ENCODE measurements at places on chromosomes 5 and 9. TPM values are rescaled to one million over a fixed set of nuclear protein-coding genes. Genes with fewer than 3 reads are reported as not detected.
A peak's percentile ranks its signal among the peaks of the same experiment; 100 is the strongest.

DNA sequence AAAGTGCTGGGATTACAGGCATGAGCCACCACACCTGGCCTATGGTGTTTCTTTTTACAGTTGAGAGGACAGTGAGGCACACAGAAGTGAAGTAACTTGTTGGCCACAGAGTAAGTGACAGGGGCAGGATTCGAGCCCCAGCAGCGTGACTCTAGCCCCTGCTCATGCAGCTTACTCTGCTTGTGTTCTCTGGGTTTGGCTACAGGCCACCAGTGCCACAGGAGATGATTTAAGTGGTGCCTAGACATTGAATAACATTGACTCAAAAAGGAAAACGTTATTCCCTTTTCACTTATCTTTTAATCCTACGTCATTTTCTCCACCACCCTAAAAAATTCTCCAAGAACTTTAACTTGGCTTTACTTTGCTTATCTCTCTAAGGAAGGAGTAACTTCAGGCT lies 61.4 kb downstream of the SNX24 start:
- H3K36me3 ChIP-seq, result no peaks in the 10 kb centered on the region
- no peak for DNase-seq
- no peak overlapping the region for H3K27ac ChIP-seq
- no peak overlapping the region for H3K4me3 ChIP-seq

DNA sequence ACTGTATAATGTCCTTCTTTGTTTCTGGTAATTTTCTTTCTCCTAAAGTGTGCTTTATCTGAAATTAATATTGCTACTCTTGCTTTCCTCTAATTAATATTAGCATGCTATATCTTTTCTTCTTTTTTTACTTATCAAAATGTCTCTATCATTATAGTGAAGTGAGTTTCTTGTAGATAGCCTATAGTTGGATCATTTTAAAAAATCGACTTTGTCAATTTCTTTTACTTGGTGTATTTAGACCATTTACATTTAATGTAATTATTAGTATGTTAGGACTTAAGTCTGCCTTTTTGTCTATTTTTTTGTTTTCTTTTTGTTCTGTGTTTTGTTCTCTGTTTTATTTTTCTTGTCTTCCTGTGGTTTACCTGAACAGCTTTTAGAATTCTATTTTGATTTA lies 35.4 kb upstream of the RNF130 start:
- H3K4me3 ChIP-seq, result no peak overlapping the region
- H3K27ac ChIP-seq, result no peak overlapping the region
- H3K36me3 ChIP-seq, result no peaks in the 10 kb centered on the region
- DNase-seq, result no peak
- no peaks in the 10 kb centered on the region for H3K4me1 ChIP-seq

DNA sequence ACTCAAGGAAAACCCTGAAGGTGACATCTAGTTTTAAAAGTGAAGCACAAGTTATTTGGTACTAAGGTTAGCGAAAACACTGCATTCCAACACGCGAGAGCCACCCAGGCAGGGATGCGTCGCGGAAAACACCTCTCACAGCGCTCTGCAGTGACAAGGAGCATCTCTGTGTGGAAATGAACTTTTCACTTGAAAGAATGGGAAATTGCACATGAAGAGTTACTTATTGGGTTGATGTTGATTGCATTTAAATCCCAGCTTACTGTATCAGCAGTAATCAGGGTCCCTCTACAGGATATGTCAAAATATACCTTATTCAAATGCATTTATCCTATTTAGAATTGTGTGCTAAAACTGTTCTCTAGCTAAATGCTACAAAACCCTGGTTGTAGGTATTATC lies 144.4 kb downstream of the BNC2 start:
- peak overlapping the region; percentile 96 for H3K27ac ChIP-seq
- no peak for DNase-seq
- no peaks in the 10 kb centered on the region for H3K36me3 ChIP-seq
- peak overlapping the region; percentile 74 for H3K4me3 ChIP-seq
- H3K4me1 ChIP-seq, result peaks cover 35% of the 10 kb centered on the region

GRCh38 chr9:136675477-136676296 lies 11.6 kb downstream of the AGPAT2 start:
- H3K36me3 ChIP-seq, result peaks cover 45% of the 10 kb centered on the region
- H3K4me3 ChIP-seq, result no peak overlapping the region
- peaks cover under 1% of the 10 kb centered on the region for H3K27me3 ChIP-seq
- no peak for DNase-seq
- peaks cover 16% of the 10 kb centered on the region for H3K4me1 ChIP-seq

GRCh38 chr9:112705768-112706427 lies 12.0 kb downstream of the INIP start:
- no peak overlapping the region for H3K4me3 ChIP-seq
- H3K36me3 ChIP-seq, result peaks cover 11% of the 10 kb centered on the region
- no peaks in the 10 kb centered on the region for H3K27me3 ChIP-seq
- no peak for DNase-seq

- H3K27ac ChIP-seq, result no peak overlapping the region
- no peak overlapping the region for H3K4me3 ChIP-seq
- H3K4me1 ChIP-seq, result no peaks in the 10 kb centered on the region
- no peaks in the 10 kb centered on the region for H3K36me3 ChIP-seq
Observed at GRCh38 chr5:179333796-179334761, 11.2 kb downstream of the ADAMTS2 start.

GRCh38 chr5:13994621-13995253 lies 50.2 kb upstream of the DNAH5 start:
- H3K4me1 ChIP-seq, result no peaks in the 10 kb centered on the region
- DNase-seq, result no peak
- H3K27ac ChIP-seq, result no peak overlapping the region
- no peak overlapping the region for H3K4me3 ChIP-seq
- H3K36me3 ChIP-seq, result no peaks in the 10 kb centered on the region

The C1QTNF2 gene
- total RNA-seq, result 0.23 TPM

The LCNL1 gene
- total RNA-seq, result not detected

The PNPLA7 gene
- 97.0 TPM for total RNA-seq

Measured in suprapubic skin (tissue), 4 donors.